ENCODE measurements at places on chromosomes 11 and 22. TPM values are rescaled to one million over a fixed set of nuclear protein-coding genes. Genes with fewer than 3 reads are reported as not detected.

DNA sequence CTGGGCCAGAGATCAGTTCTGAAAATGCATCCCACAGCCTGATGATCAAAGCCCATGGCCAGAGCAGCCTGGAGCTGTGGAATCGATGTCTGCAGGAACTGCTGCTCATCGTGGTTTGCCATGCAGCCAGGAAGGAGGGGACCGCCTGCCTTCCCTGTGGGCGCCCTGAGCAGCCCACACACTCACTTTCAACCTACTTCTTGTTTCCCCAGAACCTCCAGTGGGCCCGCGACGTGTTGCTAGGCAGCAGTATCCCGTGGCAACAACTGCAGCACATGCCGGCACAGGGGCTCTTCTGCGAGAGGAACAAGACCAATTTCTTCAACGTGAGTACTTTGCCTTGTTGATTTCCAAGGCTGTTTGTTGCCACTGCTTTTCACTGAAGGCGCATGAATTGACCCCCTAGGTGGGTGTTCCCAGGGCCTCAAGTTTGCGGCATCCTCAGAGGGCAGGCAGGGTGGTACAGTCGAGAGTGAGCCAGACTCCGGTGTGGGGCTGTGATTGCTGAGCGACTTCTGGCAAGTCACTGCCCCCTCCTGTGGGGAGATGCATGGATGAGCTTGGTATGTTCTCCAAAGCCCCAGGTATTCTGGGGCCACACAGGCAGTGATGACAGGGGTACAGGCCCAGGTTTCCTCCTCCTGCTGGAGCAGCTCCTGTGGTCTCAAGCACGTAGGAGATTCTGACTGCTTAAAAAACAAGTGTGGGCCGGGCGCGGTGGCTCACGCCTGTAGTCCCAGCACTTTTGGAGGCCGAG lies 47.0 kb upstream of the SUSD2 start:
- peaks cover 30% of the 10 kb centered on the region for H3K4me1 ChIP-seq
- H3K4me3 ChIP-seq, result no peak overlapping the region
- no peaks in the 10 kb centered on the region for H3K27me3 ChIP-seq
- DNase-seq, result peak; percentile 90
- peak overlapping the region; percentile 30 for H3K27ac ChIP-seq

GRCh38 chr11:126914166-126914565 lies 86.4 kb downstream of the KIRREL3 start:
- no peaks in the 10 kb centered on the region for H3K4me1 ChIP-seq
- H3K27me3 ChIP-seq, result no peaks in the 10 kb centered on the region
- H3K4me3 ChIP-seq, result no peak overlapping the region
- DNase-seq, result no peak

DNA sequence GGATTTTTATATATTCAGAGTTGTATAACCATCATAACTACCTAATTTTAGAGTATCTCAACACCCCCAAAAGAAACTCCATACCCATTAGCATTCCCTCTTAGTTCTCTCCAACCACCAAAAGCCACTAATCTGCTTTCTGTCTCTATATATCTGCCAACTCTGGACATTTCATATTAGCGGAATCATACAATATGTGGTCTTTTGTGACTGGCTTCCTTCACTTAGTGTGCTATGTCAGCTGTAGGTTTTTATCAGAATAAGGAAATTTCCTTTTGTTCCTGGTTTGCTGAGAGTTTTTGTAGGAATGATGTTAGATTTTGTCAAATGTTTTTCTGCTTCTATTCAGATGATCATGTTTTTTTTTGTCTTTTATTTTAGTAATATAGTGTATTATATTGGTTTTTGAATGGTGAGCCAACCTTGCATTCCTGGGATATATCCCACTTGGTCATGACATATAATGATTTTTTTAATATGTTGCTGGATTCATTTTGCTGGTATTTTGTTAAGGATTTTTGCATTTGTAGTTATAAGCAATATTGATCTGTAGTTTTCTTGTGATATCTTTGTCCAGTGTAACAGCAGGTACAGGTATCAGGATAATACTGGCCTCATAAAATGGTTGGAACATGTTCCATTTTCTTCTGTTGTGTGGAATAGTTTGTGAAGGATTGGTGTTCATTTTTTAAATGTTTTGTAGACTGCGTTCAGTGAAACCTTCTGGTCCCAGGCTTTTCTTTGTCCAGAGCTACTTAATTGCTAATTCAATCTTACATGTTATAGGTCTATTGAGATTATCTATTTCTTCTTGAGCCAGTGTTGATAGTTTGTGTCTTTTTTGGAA lies 16.8 kb downstream of the DGCR8 start:
- no peak overlapping the region for H3K27ac ChIP-seq
- DNase-seq, result no peak
- H3K4me1 ChIP-seq, result no peaks in the 10 kb centered on the region
- H3K27me3 ChIP-seq, result no peaks in the 10 kb centered on the region

DNA sequence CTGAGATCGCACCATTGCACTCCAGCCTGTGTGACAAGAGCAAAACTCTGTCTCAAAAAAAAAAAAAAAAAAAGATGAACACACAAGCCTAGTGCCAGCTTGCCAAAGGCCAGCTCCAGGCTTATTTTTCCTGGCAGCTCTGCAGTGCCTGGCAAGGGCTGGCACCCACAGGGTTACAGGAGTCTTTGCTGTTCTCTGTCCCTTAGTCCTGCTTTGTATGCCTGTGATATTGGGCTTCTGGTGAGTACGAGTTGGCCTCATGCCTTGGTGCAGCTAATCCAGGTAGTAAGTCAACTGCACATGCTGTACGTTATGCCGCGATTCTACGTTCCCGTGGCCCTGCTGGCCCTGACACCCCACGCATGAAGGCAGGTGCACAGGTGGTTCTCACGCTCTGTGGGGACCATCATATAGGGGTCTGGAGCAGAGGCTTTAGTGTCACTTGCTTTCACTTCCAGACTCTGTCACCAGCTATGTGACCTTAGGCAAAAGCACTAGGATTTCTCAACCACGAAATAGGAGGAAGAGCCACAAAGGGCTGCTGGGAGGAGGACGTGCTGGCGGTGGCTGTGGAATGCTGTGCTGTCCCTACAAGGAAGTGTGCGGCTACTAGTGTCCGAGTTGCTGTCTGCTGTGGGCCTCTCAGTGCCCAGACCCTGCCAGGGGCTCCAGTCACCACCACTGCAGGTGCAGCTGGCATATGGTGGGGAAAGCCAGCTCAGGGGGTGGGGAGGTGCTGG lies 21.4 kb upstream of the RASL10A start:
- H3K4me1 ChIP-seq, result no peaks in the 10 kb centered on the region
- no peak overlapping the region for H3K4me3 ChIP-seq
- H3K36me3 ChIP-seq, result peaks cover 97% of the 10 kb centered on the region

GRCh38 chr22:23969071-23969470 lies 2.4 kb downstream of the DDTL start:
- no peaks in the 10 kb centered on the region for H3K27me3 ChIP-seq
- H3K4me3 ChIP-seq, result no peak overlapping the region
- DNase-seq, result peak; percentile 39
- H3K27ac ChIP-seq, result no peak overlapping the region
- H3K36me3 ChIP-seq, result peaks cover 28% of the 10 kb centered on the region

DNA sequence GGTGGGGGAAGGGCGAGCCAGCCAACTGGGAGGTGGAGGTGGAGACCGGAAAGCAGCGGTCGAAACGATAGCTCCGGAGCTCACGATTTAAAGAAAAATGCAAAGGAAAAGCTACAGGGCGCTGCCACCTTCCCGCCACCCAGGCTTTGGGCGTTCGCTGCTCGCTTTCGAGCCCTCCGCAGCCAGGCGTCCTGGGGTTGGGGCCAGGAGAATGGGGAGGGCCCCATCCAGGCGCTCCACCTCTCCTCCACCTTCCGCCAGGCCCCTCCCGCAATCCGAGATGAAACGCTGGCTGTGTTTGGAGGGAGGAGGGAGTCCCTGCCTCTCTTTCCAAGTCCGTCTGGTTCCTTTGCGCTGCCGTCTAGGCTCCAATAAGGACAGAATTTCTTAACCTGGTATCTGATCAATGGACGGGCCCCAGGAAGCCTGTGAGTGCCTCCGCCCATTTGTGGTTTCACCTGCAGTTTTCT lies 483 bp upstream of the ABTB2 start:
- H3K36me3 ChIP-seq, result no peaks in the 10 kb centered on the region
- peak; percentile 84 for DNase-seq
- H3K27me3 ChIP-seq, result peaks cover 9% of the 10 kb centered on the region
- H3K27ac ChIP-seq, result peak overlapping the region; percentile 52

GRCh38 chr11:10314199-10315072 lies 9.6 kb downstream of the ADM start:
- H3K27ac ChIP-seq, result no peak overlapping the region
- no peaks in the 10 kb centered on the region for H3K36me3 ChIP-seq
- H3K4me1 ChIP-seq, result peaks cover 10% of the 10 kb centered on the region
- no peak overlapping the region for H3K4me3 ChIP-seq

DNA sequence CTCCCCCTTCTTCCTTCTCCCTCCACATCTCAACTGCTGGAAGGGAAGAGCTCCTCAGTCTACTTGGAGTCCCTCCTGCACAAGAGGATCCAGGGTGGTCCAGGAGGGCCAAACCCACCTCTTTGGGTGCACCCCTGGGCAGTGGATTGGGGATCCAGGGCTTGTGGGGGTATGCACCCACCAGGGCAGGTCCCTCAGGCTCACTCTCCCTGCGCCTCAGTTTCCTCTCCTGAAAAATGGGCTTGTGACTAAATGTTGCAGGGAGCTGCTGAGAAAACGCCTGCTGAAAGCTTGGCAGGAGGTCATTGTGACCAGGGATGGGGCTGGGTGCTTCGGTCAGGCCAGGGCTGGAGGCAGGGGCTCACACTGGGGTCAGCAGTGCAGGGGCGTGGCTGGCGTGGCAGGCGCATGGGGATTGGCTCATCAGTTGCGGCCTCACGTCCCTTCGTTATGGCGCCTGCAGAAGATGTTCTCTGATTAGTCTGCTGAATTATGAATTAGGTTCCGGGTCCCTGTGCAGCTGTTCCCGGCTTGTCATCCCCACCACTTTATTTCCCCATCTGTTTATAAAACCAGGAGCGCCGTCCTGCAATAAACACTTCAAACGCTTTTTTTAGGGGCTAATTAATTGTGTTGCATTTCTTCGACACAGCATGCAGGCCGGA lies 25.7 kb upstream of the CCDC188 start:
- no peak for DNase-seq
- no peak overlapping the region for H3K27ac ChIP-seq
- H3K4me3 ChIP-seq, result no peak overlapping the region
- H3K4me1 ChIP-seq, result no peaks in the 10 kb centered on the region

Gene MMP12
- 0.75 TPM for total RNA-seq

Measured in upper lobe of right lung (tissue), 1 donor.